Testis (tissue), 5 donors: ENCODE measurements at places on chromosomes 3 and 15. TPM values are rescaled to one million over a fixed set of nuclear protein-coding genes. Genes with fewer than 3 reads are reported as not detected.

The CHRNA5 gene
- 3.7 TPM for polyA plus RNA-seq

The FSTL1 gene
- 122 TPM for polyA plus RNA-seq

The CLDN18 gene
- 2.6 TPM for polyA plus RNA-seq

The CAMP gene
- polyA plus RNA-seq: 2.8 TPM

The HRG gene
- polyA plus RNA-seq: 0.16 TPM

The TMEM212 gene
- polyA plus RNA-seq: 1.8 TPM

The GOLGA8R gene
- polyA plus RNA-seq: 7.9 TPM

The RFTN1 gene
- 22.2 TPM for polyA plus RNA-seq

The DOCK3 gene
- polyA plus RNA-seq: 8.4 TPM

The IP6K1 gene
- 96.0 TPM for polyA plus RNA-seq

The LIPH gene
- polyA plus RNA-seq: 4.2 TPM

The MOBP gene
- 19.5 TPM for polyA plus RNA-seq

The PLA2G4D gene
- polyA plus RNA-seq: 0.11 TPM

The CRTAP gene
- 151 TPM for polyA plus RNA-seq

The HESX1 gene
- polyA plus RNA-seq: 6.4 TPM

The SLC28A1 gene
- 0.26 TPM for polyA plus RNA-seq

The BRK1 gene
- 250 TPM for polyA plus RNA-seq

The CLRN1 gene
- polyA plus RNA-seq: 0.38 TPM

The UBA5 gene
- 23.2 TPM for polyA plus RNA-seq

The COL7A1 gene
- 19.9 TPM for polyA plus RNA-seq

The COL6A5 gene
- 2.6 TPM for polyA plus RNA-seq

The ENTPD3 gene
- 0.57 TPM for polyA plus RNA-seq

The SERPINI2 gene
- 0.47 TPM for polyA plus RNA-seq

The XCR1 gene
- polyA plus RNA-seq: 0.34 TPM

The CHST2 gene
- 3.7 TPM for polyA plus RNA-seq

The PTPRG gene
- polyA plus RNA-seq: 26.3 TPM

The GATA2 gene
- polyA plus RNA-seq: 6.6 TPM

The ABI3BP gene
- polyA plus RNA-seq: 58.2 TPM

The RBP2 gene
- not detected for polyA plus RNA-seq

The CDHR4 gene
- 11.7 TPM for polyA plus RNA-seq

The CASR gene
- polyA plus RNA-seq: 0.30 TPM

The AAGAB gene
- 40.4 TPM for polyA plus RNA-seq

The DUOXA1 gene
- 1.0 TPM for polyA plus RNA-seq

The PCNP gene
- 89.1 TPM for polyA plus RNA-seq

The NOX5 gene
- polyA plus RNA-seq: 7.9 TPM

The LRTM1 gene
- polyA plus RNA-seq: 0.22 TPM

The NT5DC2 gene
- polyA plus RNA-seq: 92.4 TPM

The LRRC31 gene
- 0.15 TPM for polyA plus RNA-seq

The EIF4E3 gene
- 10.4 TPM for polyA plus RNA-seq

The KIF15 gene
- polyA plus RNA-seq: 16.7 TPM

The VGLL3 gene
- polyA plus RNA-seq: 8.3 TPM

The CYP8B1 gene
- not detected for polyA plus RNA-seq

The RNU5B-1 gene
- not detected for polyA plus RNA-seq

The RMDN3 gene
- polyA plus RNA-seq: 37.3 TPM

The IQCF5 gene
- polyA plus RNA-seq: 78.9 TPM

The CNTN3 gene
- polyA plus RNA-seq: 2.4 TPM

The MBD4 gene
- polyA plus RNA-seq: 30.3 TPM

The SLC22A13 gene
- polyA plus RNA-seq: 1.1 TPM
